Activated CD4-positive, alpha-beta T cell treated with anti-CD3 and anti-CD28 coated beads for 4 hours (primary cell): ENCODE measurements at places on chromosomes 5 and 9.

DNA sequence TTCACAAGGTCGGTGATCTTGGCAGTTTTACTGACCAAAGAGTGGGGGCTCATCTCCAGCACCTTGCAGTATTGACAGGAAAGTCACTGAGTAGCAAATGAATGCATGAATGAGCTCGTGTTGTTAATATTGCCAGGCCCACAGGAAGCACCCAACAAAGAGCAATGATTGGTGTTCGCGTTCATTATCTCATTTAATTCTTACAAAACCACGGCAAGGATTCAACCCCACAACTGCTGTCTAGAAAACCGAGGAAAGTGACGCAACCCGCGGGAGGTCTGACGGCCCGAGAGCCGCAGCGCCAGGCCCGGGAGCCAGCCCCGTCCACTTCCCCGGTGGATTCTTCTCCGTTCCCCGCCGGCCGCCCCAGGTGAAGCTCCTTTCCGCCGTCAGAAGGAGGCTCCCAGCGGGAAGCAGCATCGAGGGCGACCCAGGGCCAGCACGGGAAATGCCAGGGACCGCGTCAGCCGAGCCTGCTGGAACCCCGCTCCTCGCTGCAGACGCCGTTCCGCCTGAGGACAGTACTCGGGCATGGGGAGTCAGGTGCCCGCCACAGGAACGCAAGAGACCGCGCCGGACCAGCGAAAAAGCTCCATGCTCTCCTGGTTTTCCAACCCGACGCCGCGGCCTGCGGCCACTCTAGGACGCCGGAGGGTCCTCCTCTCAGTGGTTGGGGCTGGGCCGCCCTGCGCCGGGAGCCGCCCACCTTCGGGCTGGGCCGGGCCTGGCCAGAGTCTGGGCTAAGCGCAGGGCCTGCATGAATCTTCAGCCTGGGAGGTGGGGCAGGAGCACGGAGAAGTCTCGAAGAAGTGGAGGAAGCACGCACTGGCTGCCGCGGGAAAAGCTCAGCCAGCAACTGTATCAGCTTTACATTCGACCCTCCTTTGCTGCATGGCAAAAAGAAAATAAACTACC is 19.8 kb upstream of the FER start:
- DNase-seq, result peak; percentile 11

DNA sequence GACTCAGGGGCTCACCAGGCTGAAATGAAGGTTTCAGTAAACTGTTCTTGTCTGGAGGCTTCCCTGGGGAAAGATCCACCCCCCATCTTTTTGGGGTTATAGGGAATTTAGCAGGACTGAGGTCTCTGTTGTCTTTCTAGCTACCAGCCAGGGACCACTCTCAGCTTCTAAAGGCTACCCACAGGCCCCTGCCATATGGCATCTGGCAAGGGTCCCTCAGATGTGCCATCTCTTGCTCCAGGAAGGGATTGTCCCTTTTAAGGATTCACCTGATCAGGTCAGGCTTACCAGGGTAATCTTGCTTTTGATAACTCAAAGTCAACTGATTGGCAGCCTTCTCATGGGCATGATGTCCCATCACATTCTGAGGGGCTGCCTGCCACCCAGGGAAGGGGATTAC is 65.0 kb downstream of the NSUN2 start:
- DNase-seq, result no peak

GRCh38 chr9:69140123-69140735 is 33.8 kb upstream of the TJP2 start:
- DNase-seq, result no peak

DNA sequence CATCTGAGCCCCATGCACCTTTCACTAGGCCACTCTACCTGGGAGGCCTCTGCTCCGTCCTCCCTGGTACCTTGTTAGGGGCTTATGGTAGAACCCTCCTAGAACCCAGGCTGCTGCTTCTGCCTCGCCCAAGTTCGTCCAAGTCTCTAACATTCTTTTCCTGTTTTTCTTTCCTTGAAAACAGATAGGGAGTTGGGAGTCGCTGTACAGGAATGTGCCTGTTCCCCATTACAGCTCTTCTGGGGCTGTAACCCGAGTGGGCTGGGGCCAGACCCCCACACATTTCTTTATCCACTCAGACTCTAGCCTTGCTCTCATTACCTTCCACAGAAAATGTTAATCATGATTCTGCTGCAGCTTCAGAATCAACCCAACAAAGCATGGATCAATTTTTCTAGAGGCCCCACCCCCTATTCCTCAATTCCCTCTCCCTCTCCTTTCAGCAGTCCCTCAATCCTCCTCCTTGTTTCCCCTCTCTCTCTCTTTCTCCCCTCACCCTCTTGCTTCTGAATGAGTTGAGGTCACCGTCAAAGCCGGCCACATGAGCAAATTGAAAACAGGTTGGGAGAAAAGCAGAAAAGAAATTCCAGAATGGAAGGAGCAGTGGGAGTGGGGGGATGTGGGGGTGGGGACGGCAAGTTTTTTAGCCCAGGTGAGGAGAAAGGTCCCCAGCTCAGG is 193.8 kb upstream of the TRIM32 start:
- no peak for DNase-seq

GRCh38 chr9:131627648-131628458 is 82.5 kb downstream of the PRRT1B start:
- DNase-seq, result peak; percentile 53

- DNase-seq, result no peak
Measured at GRCh38 chr5:132083071-132083678, 9.6 kb downstream of the CSF2 start.

DNA sequence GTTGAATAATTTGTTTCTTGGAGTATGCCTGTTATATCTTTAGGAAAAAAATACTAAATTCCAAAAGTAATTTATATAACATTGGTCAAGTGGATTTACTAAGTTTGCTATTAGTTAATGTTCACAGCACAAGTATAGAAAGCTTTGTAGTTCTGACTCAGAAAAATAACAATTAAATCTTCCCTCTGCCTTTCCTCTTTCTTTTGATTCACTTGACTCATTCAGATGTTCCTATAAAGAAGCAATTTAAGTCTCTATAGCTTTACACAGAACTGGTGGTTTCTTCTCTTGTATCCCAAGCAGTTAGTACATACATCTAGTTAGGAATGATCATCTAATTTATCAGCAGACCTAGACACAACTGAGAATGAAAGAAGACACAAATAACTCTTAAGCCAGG is 4.5 kb upstream of the CDC42SE2 start:
- no peak for DNase-seq

DNA sequence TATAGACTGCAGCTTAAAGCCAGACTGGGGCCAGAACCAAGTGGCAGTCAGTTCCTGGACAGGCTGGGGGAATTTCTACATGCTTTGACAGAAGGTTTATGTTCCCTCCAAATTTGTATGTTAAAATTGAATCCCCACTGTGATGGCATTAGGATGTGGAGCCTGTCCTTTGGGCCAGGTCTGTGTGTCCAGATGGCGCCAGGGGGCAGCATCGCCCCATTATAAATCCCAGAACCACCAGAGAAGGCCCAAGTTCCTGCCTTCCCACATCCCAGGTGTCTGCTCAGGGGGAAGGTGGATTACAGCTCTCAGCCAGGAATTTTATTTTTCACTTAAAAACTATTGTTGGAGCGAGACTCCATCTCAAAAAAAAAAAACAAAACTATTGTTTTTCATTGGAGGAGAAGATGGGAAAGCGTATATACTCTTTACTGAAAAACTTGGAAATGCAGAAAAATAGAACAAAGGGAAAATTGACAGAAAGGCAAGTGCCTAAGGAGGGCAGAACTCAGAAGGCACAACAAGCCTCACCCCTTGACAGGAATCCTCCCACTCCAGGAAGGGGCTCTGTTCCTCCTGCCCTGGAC is 5.0 kb downstream of the IL3 start:
- DNase-seq, result peak; percentile 40

DNA sequence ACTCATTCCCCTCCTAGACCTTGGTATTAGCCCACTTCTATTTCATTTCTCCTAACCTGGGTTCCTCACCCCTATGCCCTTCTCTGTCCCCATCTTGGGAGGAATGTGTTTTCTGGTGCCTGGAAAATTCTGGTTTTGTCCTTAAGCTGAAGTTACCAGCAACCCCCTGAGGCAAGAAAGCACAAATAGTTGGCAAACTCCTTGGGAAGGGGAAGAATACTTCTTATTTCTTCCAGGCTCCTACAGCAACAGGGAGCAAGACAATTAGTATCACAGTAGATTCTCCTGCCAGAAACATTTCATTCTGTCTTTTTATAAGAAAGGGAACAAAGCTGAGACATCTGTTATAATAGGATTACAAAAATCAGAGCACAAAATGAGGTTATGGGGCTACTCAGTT is 142.5 kb downstream of the SNCAIP start:
- DNase-seq, result no peak

GRCh38 chr9:121344184-121344583 is 25.9 kb downstream of the STOM start:
- DNase-seq, result no peak

DNA sequence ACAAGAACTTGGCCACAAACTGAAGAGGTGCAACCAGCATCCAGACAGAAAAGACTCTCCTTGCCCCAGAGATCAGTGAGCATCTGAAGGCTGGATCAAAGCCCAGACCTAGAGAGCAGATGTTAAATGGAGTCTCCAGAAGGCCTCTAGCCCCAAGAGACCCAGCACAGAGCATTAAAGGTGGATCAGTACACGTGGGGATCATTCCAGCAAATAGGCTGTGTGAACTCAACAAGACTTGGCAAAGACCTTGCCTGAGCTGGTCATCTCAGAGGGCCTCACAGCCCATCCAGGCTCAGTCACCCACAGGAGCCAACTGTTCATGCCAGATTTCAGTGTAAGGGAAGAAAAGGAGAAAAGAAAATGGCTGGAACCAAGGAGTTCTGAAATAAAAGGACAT is 214.0 kb downstream of the ENC1 start:
- DNase-seq, result no peak

DNA sequence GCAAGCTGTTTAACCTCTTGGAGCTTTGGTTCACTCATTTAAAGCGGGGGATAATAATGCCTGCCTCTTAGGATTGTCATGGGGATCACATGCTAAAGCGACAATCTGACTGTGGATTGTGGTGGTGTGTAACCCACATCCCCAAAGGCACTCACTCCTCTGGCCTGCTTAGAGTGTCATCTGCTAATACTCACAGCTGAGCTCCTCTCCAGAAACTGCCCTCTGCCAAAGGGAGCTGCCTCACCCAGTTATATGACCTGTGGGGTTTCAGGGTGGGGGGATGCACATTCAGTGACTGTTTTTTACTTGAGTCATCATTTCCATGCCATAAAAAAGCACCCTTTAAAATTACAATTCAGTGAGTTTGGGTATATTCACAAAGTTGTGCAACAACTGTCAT is 110.0 kb upstream of the SPOCK1 start:
- DNase-seq, result no peak

DNA sequence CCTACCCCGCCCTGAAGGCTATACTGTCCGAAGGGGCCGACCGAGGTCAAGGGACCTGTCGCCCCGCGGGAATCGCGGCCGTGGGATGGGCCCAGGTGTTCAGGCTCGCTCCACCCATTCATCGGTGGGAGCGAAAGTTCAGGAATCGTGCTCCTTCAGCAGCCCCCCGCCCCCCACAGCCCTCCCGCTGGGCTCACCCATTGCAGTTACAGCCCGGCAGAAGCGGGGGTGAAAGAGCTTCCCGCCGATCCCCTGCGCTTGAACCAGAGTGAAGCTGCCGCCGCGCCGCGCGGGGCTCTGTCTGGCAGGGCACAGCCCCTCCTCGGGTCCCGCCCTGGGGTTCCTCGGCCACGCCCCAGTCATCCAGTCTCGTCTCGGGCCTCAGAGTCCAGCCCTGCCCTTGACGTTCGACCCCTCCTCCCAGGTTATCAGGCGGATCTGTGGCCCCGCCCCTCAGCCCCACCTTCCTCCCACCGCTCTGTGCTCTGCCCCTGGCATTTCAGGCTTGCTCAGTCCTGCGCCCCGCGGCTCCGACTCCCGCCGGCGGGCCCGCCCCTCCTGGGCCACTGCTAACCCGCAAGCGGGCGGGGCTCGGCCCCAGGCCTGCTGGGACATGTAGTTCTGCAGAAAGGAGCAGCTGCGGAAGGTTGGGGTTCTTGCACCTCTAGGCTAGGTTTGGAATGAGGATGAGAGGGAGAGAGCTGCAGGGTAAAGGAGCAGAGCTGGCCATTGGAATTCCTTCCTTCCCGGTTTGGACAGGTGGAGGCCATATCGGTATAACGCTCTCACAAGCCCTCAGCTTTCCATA is at the start of gene MYORG:
TSS of gene MYORG (minus strand) at position 303 of the 808 bp plus-strand sequence. CDS start 3,955 bp downstream, outside the sequence.
- peak; percentile 93 for DNase-seq

DNA sequence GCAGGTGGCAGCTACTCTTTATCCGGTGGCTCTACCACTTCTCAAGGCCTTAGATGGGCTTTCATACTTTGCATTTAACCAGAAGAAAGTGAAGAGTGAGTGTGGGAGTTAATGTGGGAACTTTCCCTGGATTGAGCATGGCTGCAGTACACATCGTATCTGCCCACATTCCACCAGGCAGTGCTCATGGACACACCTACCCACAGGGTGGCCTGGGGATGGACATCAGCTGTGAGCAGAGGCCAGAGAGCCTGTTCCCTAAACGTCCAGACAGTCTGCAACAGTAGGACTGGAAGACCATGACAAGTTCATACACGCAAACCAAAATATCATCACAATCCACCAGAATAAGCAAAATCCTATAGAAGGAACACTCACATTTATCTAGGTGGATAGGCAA is 213.8 kb downstream of the IRX1 start:
- no peak for DNase-seq

- no peak for DNase-seq
Measured at GRCh38 chr5:72476721-72477120, 30.5 kb downstream of the ZNF366 start.

- no peak for DNase-seq
Measured at GRCh38 chr5:56310711-56311204, 77.6 kb upstream of the ANKRD55 start.

- DNase-seq, result no peak
Measured at GRCh38 chr9:75604661-75605060, 285.8 kb upstream of the PCSK5 start.

GRCh38 chr5:129359450-129359849 is 100.6 kb upstream of the ADAMTS19 start:
- no peak for DNase-seq

DNA sequence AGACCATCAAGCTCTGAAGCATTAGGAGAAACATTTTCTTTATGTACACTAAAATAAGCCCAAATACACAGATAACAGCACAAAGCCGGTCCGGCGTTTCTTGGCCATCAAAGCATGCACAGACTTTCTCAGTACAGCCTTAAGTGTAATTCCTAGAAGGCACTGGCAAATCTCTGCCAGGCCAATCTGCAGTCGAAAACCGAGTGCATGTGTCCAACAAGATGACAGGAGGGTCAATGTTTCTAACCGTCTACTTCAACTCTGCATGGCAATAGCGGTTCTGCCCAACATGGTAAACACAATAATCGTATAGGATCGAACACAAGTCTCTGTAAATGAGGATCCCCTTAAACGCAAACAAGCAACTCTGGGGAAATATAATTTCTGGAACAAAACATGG is 1.1 kb downstream of the ARL15 start:
- DNase-seq, result no peak

- no peak for DNase-seq
Measured at GRCh38 chr5:180332861-180333260, 20.3 kb downstream of the GFPT2 start.
